ENCODE measurements at places on chromosomes 3 and 15. TPM values are rescaled to one million over a fixed set of nuclear protein-coding genes. Genes with fewer than 3 reads are reported as not detected.

The TUSC7 gene
- polyA plus RNA-seq, result not detected

DNA sequence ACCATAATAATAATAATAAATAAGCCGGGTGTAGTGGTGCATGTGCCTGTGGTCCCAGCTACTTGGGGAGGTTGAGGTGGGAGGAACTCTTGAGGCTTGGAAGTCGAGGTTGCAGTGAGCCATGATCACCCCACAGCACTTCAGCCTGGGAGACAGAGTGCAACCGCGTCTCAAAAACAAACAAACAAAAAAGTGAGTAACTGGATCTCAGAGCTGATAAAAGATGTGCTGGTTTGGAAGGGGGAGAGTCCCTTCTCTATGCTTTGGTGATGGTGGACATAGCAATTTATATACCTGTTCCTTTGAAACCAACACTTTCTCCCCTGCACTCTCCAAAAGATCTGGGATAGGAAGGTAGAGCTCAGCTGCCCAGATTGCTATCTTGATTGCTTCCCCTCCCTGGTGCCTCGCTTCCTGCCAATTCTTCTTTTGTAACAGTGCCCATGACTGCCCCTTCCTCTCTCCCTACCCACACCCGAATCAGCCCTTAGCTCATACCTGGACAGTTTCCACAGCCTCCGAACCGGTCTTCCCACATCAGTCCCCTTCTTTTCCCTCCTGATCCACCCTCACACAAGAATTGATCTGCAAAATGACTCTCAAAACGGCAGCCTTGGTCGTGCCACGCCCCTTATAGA is 55.1 kb upstream of the UBE2E1 start:
- no peak for DNase-seq

The STRA6 gene
- 0.14 TPM for polyA plus RNA-seq

DNA sequence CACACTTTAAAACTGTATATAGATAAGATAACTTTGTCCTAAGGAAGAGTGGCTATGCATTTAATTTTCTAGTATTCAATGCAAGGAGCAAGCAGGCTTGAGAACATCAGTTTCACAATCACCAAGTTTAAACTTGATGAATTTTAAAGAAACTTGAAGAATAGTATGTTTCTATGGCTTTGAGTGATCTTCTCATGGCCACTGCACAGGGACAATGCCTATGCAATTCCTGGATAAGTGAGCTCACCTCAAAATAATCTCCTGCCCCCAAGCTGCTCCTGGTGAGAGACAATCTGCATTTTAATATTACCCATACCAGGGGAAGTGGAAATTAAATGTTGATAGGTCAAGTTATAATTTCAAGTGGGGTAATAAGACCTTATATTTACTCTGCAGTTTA is 376.6 kb upstream of the CBLB start:
- DNase-seq, result no peak

- peak; percentile 76 for DNase-seq
Observed at GRCh38 chr3:162729686-162730085, 1233.1 kb downstream of the OTOL1 start.

DNA sequence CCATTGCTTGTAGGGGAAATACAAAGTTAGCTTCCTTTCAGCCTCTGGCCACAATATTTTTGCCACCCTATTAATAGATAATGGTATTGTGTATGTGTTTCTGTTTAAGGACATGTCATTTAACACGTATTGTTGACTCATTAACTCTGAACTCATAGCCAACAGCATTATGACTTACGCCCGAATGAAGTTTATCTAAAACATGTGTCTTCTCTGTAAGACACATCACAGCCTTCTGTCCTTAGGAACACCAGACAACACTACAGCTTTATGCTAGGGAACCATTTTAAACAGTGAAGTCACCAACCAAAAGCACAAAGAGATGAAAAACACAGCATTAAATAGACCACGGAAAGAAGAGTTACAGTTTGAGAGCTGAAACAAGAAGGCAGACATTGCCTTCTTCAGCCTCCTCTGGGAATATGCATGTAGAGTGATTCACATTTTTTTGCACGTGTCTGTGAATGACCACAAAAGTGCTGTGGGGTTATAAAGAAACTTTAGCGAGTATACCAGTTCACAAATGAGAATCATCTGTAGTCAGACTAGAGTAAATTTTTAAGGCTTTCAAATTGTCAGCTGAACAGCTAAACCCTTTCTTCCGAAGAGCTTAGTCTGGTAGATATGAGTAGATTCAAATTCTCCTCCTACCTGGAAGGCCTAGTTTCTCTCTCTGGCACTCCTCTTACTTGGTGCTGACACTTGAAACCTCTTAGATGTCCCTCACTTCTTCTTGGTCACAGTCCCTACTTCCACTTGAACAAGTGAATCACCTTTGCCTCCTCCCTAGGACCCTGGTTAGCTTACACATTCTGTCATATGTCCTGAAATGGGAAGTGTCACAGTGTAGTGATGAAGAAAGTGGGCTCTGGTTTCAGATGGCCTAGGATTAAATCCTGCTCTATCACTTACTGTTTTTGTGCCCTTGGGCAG is 32.2 kb downstream of the MCTP2 start:
- peak; percentile 48 for DNase-seq

DNA sequence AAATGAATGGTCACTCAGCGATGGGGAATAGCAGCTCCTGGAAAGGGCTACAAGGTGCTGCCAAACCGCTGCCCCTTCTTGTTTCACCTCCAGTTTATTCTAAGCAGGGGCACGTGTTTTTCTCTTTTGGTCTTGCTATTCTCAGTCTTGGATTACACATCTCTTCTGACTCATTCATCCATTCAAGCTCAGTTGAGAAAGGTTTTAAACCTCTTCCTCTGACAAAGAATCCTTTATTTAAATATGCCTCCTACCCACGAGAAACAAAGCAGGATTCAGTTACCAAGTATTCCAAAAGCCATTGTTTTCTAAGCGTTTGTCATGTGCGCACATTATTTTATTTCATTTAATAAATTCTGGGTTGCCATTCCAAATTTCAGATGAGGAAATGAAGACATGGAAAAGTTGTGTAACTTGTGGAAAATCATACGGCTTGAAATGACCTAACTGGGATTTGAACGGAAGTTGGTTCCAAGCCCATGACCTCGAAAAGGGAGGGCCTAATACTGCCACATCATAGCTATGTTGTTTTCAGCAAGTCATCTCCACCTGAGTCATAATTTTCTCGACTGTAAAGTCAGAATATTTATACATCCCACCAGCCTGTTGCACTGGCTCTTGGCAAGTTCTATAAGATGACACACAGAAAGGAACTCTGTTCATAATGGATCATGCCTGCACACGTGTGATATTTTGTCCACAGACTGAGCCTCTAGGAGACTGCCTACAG is 292.0 kb upstream of the SLCO3A1 start:
- peak; percentile 98 for DNase-seq

DNA sequence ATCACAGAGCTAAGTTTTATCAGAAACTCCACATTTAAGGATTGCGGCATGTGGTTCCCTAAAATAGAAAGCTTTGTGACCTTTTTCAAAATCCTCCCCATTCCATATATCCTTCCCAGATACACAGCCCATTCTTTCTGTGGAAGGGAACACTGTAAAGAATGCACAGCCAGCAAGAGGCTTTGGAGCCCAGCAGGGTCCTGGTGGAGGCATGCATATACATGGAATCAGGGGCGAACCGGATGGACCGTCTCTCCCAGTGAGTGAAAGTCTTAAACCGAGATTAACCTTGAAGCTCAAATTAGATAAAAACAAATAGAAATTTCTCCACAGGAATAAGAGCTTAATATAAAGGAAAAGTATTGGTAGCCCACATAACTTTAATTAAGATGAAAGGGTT is 436.2 kb upstream of the MDFIC2 start:
- DNase-seq, result no peak

DNA sequence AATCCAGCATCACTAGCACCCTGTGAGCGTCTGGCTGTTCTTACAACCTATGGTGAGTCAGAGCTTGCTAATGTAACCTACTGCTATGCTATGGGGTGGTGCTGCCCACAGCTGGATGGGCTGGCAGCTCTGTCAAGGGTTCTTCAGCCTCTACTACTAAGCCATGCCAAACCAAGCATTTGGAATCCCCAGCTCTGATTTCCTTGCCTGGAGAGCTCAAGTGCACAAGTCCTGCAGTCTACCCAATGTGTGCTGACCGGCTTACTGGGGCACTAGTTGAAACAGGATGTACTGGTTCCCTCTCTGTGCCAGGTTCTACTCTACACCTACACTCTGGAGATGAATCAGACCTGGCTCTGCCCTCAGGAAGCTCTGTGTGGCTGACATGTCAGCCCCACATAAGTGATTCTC is 4.2 kb downstream of the TEX264 start:
- peak; percentile 60 for DNase-seq

The SLC9A9 gene
- 1.4 TPM for polyA plus RNA-seq

The XIRP1 gene
- 0.03 TPM for polyA plus RNA-seq

The SPSB4 gene
- polyA plus RNA-seq, result not detected

The VIPR1 gene
- not detected for polyA plus RNA-seq

DNA sequence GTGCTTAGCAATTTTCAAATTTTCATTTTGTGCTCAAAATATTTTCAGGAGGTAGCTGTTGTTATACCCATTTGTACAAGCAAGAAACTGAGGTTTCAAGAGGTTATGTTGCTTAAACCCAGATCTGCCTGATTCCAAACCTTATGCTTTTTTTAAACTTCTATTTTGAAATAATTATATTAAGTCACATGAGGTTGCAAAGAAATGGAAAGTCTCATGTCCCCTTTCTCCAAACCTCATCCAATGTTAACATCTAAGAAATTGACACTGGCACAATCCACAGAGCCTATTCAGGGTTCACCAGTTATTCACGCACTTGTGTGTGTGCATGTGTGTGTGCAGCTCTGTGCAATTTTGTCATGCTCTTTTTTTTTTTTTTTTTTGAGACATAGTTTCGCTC is 35.1 kb downstream of the B3GNT5 start:
- no peak for DNase-seq

DNA sequence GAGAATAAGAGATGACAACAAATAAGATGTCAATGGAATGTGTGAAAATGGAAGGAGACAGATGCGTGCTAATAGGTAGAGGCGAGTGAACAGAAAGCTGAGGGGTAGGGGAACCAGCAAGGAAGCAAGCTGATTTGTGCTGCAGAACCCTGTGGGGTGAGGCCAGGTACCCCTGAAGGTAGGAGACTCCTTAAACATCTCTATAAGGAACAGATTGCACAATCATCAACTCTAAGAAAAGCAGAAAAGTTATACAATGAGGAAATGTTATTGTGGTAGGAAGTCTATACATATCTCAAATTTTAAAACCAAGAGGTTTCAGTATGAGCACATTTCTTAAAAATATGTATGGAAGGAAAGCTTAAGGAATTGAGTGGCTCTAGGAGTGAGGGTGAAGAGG is 315.0 kb upstream of the TPM1 start:
- no peak for DNase-seq

GRCh38 chr15:65032801-65033537 is 3.5 kb upstream of the MTFMT start:
- peak; percentile 61 for DNase-seq

GRCh38 chr3:65096110-65096745 is 408.4 kb upstream of the ADAMTS9 start:
- no peak for DNase-seq

GRCh38 chr3:71168880-71169411 is 414.6 kb downstream of the FOXP1 start:
- DNase-seq, result peak; percentile 44

DNA sequence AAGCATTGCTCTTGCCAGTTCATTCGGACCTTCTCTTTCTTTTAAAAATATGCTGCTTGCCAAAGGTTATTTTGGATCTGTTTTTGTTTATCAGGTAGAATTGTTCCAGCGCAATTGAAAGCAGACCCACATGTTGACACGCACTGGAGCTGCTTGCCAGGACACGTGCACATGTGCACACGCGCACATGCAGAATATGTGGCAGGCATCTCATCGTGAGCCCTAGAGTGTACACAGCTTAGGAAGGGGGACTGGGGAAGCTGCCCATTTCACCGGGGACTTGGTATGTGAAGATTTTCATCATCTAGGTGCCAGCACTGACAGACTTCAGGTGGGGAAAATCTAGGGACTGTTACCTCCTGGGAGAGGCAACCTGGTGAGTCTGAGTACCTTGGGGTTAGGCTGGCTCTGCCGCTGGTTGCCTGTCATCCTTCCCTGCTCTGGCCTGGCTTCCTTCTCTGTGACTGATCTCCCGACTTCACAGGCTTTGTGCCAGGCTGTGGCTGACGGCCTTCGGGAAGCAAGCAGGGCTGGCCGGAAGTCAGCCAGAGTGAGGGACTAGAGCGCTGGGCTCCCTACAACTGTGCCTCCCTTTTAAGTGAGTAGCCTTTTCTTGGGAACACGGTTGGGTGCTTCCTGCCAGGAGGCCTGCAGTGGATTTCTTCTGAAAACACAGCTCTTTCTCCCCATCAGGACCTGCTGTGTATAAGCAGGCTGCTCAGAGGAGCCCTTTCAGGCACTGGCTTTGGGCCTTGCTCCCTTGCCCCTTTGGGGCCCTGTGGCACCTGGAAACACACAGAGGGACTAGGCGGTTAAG is 129.3 kb downstream of the EEFSEC start:
- DNase-seq, result peak; percentile 50

GRCh38 chr3:157310329-157311052 is 126.2 kb upstream of the PTX3 start:
- no peak for DNase-seq

GRCh38 chr3:79869461-79870312 is 101.9 kb upstream of the ROBO1 start:
- no peak for DNase-seq

- no peak for DNase-seq
Observed at GRCh38 chr3:104458657-104459056, 908.1 kb upstream of the ALCAM start.

The TPRG1 gene
- polyA plus RNA-seq, result 0.17 TPM

The SERINC4 gene
- not detected for polyA plus RNA-seq

GRCh38 chr3:123261666-123262065 is 59.9 kb downstream of the SEC22A start:
- no peak for DNase-seq
